Aorta (tissue), 5 donors: ENCODE measurements at places on chromosomes 12 and 14. TPM values are rescaled to one million over a fixed set of nuclear protein-coding genes. Genes with fewer than 3 reads are reported as not detected.

Gene SLC17A8
- not detected for total RNA-seq

Gene CPNE6
- 0.71 TPM for total RNA-seq

Gene LGR5
- 1.6 TPM for total RNA-seq

Gene PLEK2
- total RNA-seq, result 1.9 TPM

GRCh38 chr14:85620947-85621346 lies 91.0 kb downstream of the FLRT2 start:
- no peak for DNase-seq

- no peak for DNase-seq
Measured at GRCh38 chr12:7695566-7696197, at the start of gene GDF3. Gene GDF3, minus strand, starts transcription at chr12:7695775. Its CDS starts 47 bp downstream, at chr12:7695728.

Gene ISM2
- not detected for total RNA-seq

Gene PCED1B
- 11.0 TPM for total RNA-seq

Gene GUCY2C
- total RNA-seq, result not detected

GRCh38 chr12:83318386-83319098 lies 631.8 kb downstream of the TMTC2 start:
- DNase-seq, result no peak

Gene CCDC177
- total RNA-seq, result not detected

DNA sequence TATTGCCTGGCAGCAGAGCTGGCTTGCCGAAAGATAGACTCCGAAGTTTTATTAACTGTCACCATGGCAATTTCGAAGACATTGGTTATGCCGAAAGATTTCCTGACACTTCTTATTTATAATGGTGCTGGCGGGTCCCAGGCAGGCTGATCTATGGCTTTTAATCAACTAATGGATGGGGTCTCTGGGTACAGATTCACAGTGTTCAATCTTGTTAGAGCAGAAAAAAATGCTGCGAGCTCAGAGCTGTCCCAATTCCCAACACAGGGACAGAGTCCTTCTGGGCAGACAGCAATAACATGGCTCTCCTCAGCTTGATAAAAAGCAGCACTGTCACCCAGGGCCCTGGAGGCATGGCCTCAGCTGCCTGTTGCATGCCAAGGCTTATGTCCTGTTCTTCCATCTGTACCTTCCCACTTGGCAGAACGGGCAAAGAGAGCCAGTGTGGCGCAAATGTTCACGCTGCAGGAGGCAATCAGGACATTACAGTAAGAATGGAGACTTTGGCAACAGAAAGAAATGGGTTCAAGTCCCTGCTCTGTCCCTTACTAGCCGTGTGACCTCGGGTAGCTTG lies 228.2 kb upstream of the PWP1 start:
- no peak for DNase-seq

Gene FGF23
- total RNA-seq, result not detected

- DNase-seq, result no peak
Measured at GRCh38 chr12:113005762-113006161, 27.4 kb downstream of the OAS2 start.

Gene B4GALNT3
- 29.9 TPM for total RNA-seq

- no peak for DNase-seq
Measured at GRCh38 chr12:31011336-31011735, 62.3 kb upstream of the DDX11 start.

- DNase-seq, result peak; percentile 69
Measured at GRCh38 chr14:54567224-54567638, 303 bp downstream of the SAMD4A start.

Gene FAM90A1
- 0.32 TPM for total RNA-seq

Gene SDR9C7
- 0.48 TPM for total RNA-seq

DNA sequence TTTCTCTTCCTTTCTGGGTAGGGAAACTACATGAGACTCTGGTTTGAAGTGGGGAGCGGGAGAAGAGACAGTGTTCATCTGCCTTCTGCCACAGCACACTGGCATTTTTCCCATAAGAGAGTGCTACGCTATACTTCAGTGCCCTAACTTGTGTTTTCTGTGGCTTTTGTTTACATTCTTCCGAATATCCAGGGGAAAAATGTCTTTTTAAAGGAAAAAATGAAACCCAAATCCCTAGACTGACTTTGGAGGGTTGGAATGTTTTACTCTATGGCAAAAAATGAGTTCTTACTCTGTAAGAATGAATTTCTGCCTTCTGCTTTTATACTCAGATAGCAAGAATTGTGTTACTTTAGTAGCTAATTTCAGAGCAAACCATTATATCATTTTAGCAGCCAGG lies 88.1 kb upstream of the TMEM263 start:
- DNase-seq, result no peak
